ENCODE measurements at places on chromosomes 16 and 17.
A peak's percentile ranks its signal among the peaks of the same experiment; 100 is the strongest.

DNA sequence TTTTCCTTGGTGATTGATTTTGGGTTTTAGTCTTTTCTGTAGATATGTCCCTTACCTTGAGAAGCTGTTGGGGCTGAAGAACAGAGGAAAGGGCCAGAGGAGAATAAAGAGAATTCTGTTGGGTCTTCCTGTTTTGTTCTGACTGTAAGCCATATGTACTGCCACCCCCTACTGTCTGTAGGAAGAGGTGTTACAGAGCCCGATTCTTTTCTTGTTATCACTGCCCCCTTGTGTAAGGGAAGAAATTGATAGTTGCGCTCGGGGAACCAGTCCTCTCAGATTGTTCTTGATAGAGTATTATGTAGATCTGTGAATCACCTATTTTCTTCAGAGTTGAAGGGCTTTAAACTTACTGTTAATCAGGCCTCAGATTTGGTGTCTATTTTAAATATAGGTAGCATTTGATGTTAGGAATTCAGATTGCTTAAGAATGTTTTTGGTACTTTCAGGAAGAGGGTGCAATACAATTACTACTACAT is 2.4 kb downstream of the TANC2 start:
- DNase-seq = peak; percentile 46

DNA sequence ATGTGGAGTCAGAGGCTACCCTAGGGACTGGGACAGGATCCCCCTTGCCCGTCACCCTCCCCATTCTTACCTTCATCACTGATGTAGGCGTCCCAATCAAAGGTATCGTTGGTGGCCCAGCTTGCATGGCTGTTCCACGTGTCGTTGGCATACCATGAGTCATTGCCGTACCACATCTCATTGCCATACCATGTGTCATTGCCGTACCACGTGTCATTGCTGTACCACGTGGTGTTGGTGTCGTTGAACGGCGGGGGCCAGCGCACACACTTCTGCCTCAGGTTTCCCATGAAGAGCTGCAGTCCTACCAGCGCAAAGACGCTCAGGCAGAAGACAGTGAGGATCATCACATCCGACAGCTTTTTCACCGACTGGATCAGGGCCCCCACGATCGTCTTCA is 4.8 kb downstream of the SCN4A start:
- DNase-seq = no peak

GRCh38 chr16:10543231-10543977 is 37.0 kb downstream of the EMP2 start:
- DNase-seq = no peak

DNA sequence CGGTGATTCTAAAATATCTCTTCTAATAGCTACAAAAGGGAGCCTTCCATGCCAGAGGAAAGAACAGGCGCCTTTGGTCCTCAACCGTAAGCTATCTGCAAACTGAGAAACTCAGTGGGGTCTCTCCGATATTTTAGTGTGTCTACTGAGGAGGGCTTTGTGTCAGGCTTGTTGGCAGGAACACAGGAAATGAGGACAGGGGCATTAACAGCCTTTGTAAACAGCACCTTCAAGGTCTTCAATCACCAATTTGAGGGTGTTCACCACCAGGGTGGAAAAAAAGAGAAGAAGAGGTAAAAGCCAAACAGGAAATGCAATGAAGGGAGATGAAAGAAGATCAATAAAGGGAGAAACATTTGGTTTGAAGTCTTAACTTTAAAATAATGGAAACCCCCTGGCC is 580.1 kb upstream of the SALL1 start:
- no peak for DNase-seq

DNA sequence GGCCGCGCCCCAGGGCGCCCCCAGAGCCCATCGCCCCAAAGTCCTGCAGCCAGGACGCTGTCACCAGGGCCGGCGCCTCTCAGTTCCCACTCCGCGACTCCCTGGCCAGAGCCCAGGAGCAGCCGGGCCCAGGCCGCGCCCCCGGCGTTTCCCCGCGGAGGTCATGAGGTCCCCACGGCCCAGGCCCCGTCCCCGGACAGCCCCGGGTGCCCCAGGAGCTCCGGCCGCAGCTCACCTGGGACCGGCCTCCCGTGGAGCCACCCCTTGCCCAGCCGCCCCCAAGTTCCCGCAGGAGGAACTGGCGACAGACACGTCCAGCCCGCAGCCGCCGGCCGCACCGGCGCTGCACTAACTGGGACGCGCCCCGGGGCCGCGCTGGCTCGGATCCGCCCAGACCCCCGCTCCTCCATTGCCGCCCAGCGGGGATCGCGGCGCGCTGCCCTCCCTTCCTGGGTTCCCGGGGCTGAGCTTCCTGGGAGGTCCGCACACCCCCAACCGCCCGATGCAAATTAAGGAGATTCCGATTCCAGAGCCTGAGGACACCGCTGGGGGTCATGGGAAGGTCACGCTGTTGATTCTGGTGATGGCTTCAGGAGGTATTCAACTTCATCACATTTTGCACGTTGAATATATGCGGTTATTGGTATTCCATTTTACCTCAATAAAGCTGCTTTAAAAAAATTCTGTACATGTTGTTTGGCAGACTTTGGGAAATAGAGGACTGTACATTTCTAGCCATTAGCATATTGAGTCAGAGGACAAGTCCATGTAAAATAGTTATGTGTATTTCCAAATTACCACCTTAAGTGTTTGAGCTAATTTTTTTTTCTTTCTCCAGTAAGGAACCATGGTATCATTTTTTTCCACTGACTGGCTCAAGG is 9.9 kb downstream of the AHSP start:
- peak; percentile 61 for DNase-seq

- DNase-seq = no peak
Measured at GRCh38 chr16:13999071-13999894, 71.8 kb upstream of the MRTFB start.

DNA sequence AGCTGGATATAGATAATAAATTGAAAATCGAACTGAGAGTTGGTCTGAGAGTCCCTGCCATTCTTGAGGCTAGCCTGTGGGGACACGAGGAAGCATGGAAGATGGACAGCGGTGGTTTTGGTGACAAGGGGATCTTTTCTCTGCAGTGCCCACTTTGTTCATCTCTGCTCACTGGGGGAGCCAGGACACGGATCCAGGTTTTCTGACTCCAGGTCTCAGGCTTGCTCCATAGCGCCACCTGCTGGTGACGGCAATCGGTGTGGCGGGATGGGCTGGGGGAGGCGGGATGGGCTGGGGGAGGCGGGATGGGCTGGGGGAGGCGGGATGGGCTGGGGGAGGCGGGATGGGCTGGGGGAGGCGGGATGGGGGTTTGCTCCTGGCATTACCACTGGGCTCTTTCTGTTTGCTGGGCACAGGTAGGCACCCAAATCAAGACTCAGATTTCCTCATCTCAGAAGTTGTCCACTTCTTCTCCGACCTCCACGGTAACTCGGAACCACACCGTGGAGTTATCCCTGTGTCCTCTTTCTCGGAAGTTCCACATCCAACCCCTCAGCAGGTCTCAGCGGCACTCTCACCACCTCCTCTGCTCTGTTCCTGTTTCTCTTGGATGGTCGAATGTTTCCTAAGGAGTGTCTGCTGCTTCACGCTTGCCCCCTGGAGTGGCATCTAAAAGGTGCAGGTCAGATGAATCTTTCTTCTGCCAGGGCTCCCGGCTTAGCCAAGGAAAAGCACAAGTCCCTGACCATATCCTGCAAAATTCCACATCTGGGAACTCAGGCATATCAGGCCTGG is 142.4 kb downstream of the CYLD start:
- no peak for DNase-seq

GRCh38 chr16:15874745-15875314 is 13.6 kb downstream of the CEP20 start:
- no peak for DNase-seq

- DNase-seq = no peak
Measured at GRCh38 chr17:11950771-11951519, 46.3 kb downstream of the ZNF18 start.

DNA sequence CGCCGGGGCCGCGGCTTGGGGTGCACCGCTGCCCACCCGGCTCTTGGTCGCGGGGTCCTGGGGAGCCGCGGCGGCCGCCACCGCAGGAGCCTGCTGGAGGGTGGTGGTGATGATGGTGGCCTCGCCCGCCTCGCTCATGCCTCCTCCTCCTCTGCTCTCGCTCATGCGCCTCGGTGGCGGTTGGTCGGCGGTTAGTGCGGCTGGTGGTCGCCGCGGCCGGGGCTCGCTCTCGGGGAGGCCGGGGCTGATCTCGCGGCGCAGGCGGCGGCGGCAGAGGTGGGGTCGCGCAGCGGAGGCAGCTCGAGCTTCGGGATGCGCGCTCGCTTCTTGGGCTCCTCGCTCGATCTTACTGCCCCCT is 41.6 kb downstream of the AHSP start:
- no peak for DNase-seq

- no peak for DNase-seq
Measured at GRCh38 chr16:85683363-85683762, 5.4 kb downstream of the GINS2 start.

All from right kidney (tissue), 9 donors.